ENCODE measurements at places on chromosomes 3 and 15. TPM values are rescaled to one million over a fixed set of nuclear protein-coding genes. Genes with fewer than 3 reads are reported as not detected.

- no peak for DNase-seq
Measured at GRCh38 chr3:89851974-89852621, 744.7 kb downstream of the EPHA3 start.

ATP6V1A gene
- 23.5 TPM for total RNA-seq

DNA sequence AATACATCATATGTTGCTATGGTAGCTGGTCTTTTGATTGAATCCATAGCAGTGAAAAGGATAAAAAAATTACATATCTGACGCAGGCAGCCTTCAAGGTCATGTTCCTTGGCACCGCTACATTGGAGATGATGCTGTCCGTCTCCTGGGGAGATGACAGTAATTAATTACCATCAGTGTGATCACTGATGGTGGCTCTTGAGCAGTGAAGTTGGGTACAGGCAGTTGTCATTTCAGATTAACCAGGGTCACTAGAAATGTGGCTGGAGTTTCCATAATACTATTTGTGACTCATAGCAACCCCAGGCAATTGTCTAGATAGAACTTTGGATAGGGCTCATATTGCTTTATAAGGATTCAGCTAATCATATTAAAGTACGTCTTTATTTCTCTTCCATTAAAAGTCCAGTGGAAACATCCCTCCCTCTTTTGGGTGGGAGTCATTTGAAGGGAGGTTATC is 136.3 kb downstream of the THSD4 start:
- no peak for DNase-seq

VEPH1 gene
- not detected for total RNA-seq

GRCh38 chr15:62618432-62618831 is 424.1 kb upstream of the TPM1 start:
- DNase-seq, result no peak

MTFMT gene
- 21.2 TPM for total RNA-seq

GRCh38 chr3:197393711-197394110 is 95.3 kb upstream of the DLG1 start:
- no peak for DNase-seq

- no peak for DNase-seq
Measured at GRCh38 chr15:52558196-52558595, 10.6 kb downstream of the ARPP19 start.

DNA sequence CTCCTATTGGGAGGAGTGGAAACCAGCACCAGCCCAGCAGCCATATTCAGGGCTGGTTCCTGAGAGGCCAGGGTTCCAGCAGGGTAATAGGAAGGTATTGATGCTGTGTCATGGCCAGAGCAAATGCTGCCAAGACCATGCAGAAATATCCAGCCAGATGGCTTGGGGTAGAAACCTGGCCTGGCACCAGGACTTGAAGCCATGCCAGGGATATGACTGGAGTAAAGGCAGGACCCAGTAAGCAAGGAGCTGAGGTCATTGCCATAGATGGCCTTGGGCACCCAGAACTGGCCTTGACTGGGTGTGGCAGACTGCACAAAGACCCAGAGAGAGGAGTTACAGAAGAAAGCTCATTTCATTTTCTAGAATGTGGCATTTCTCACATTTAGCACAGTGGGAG is 257.6 kb upstream of the GOLGA6L4 start:
- no peak for DNase-seq

- no peak for DNase-seq
Measured at GRCh38 chr3:172391592-172392302, 56.5 kb downstream of the GHSR start.

All from naive thymus-derived CD8-positive, alpha-beta T cell (primary cell).